ENCODE measurements at places on chromosomes 2 and 18.

DNA sequence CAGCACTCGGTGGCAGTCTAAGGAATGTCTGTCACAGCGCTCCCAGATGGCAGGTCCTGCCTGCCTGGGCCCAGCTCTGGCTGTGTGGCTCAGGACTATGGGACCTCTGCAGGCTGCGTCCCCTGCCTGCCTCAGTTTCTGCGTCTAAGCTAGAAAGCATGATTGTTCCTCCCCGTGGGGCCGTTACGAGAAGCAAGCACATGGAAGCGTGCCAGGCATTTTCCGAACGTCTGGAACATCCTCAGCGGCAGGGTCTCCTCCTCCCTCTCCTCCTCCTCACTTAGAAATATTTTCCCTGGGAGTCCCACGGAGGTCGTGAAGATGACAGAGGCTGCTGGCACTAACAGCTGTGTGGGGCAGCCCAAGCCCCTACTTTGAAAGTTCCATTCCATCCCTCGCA, 43.3 kb downstream of the LRRFIP1 start:
- DNase-seq: no peak

DNA sequence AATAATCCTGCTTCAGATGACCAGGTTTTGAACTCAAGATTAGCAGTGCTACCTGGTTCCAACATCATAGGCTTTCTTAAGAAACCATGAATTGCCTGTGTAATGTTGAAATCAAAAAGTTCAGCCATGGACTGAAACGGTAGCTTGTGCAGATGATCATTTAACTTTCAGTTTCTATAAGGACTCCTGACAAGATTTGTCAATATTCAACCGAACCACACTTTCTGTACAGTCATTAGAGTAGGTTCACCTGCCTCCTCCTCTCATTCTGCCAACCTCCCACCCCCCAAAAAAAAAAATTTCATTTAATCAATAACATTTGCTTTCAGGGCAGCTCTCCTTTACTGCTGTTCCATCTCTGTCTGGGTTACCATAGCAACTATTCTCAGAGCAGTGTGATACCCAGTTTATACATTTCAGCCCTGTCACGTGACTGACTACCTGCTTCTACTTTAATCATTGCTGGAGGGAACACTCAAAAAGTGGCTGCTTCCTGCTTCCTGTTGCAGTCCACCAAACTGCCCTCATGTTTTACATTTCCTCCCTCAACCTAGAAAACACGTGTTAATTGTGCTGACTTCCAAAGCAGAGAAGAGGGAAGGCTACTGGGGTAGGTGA, 275.5 kb downstream of the SS18 start:
- no peak for DNase-seq

GRCh38 chr18:49960376-49960775, 147.0 kb upstream of the ACAA2 start:
- no peak for DNase-seq

DNA sequence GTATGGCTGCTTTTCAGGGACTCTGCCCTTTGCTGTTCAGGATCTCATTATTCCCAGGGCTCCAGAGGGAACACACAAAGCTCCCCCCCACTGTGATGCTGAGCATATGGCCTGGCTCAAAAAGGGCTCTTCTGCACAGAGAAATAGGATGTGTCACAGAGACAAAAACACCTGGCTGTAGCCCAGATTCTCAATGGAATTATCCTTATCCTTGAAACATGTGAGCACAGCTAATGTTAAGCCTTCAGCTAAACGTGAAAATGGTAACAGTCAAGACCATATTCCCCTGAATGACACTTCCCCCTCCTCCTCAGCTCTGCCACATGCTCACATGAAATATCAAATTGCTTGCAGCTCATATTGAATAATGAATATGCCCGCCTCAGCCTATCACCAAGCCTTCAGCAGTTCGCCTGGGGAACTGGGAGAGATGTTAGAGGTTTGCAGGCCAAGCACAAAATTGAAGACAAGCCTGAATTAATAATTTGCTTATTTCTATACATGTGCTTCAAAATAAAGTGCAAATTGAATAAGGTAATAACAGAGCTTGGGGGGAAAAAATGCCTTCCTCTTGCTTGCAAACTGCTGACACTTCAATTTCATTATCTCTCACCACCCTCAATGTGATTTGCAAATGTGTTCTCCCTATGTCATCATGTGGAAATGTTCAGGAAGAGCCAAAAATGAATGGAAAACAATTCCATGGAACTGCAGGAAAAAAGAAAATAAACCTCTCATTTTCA, 181.0 kb upstream of the HNRNPA3 start:
- peak; percentile 69 for DNase-seq

DNA sequence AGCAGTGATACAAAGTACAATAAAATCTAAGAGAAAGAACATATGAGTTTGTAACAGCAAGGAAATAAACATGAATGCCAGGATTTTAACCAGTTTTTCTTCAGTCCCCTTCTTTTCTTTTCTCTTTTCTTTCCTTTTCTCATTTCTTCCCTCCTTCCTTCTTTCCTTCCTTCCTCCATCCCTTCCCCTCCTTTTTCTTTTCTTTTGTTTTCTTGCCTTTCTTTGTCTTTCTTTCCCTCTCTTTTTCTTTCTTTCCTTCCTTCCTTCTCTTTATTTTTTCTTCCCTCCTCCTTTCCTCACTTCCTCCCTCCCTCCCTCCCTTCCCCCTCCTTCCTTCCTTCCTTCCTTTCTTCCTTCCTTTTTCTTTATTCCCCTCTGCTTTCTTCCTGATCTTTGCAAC, 142.8 kb upstream of the SYT4 start:
- no peak for DNase-seq

GRCh38 chr2:54430649-54431048, 25.5 kb upstream of the SPTBN1 start:
- no peak for DNase-seq

GRCh38 chr2:178163395-178163794, 30.9 kb upstream of the OSBPL6 start:
- DNase-seq: no peak

- DNase-seq: no peak
Measured at GRCh38 chr18:67432806-67433205, 83.7 kb downstream of the DSEL start.

- no peak for DNase-seq
Measured at GRCh38 chr2:227363756-227364155, 15.3 kb downstream of the TM4SF20 start.

GRCh38 chr2:203562268-203562667, 27.2 kb upstream of the RAPH1 start:
- no peak for DNase-seq

- DNase-seq: no peak
Measured at GRCh38 chr2:157318884-157319283, 6.7 kb downstream of the ERMN start.

GRCh38 chr2:183807870-183808269, 683.6 kb downstream of the NUP35 start:
- DNase-seq: no peak

DNA sequence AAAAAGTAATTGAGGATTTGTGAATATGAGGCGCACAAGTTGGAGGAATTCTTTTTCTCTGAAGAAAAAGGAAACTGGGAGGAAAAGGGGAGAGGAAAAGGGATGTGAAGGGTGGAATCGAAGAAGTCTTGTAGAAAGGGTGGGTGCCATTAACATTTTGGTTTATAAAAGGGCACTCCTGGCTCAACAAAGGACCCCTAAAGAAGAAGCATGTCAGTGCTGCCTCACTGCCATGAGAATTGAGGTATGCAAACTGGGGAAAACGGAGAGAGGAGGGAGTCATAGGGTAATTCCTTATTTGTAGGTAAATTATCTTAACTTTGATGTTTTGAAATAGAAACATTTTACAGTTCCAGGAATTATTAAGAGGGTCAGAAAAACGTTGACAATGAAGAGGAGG, 207.2 kb downstream of the NAPG start:
- DNase-seq: no peak

DNA sequence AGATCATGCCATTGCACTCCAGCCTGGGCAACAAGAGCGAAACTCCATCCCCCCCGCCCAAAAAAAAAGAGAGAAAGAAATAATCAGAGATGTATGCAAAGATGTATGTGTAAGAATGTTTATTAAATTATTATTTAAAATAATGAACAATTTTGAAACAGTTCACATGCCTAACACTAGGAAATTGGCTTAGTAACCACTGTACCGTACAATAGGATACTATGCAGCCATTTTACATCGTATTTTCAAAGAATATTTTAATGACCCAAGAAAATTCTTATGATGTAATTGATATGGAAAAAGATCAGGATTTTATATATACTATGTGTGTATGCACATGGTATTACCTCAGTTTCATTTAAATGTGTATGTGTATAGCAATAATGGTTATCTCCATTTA, 190.5 kb downstream of the ZFP36L2 start:
- no peak for DNase-seq

DNA sequence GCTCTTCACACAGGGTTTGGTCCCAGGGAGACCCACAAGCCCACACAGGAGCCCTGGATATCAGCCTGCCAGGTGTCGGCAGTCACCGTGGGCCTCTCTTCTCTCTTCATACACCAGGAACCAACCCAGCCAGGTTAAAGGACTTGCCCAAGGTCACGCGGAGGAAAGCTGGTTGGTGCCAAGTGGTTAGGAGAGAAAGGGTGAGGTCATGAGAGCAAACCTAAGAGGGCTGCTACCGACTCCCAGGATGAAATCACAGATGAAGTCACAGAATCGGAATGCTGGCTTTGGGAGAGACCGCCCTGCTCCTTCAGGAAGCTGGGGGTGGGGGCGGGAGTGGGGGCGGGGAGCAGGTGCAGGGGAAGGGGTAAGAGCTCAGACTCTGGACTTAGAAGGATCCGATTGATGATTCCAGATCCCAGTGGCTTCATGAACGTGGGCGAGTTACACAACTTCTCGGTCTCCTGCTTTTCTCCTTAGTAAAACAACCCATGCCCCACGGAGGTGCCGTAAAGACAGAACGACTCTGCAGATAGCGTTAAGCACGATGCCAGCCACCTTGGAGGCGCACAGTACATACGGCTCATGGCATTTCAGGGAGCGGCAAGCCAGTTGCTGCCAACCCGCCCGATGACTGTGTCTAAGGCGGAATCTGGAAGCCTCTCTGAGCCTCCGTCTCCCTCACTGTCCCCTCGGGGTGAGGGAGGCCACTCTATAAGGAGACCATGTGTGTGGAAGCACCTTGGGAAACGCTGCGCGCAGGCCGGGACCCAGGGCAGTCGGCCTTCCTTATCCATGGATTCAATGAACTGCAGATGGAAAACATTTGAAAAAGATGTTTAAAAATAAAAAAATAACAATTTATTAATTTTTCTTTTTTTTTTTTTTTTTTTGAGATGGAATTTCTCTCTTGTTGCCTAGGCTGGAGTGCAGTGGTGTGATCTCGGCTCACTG, 23.0 kb upstream of the TAF1B start:
- DNase-seq: no peak

Data from SK-N-MC (cell line).